Aortic smooth muscle cell (primary cell): ENCODE measurements at places on chromosomes 12 and 14. TPM values are rescaled to one million over a fixed set of nuclear protein-coding genes. Genes with fewer than 3 reads are reported as not detected.

PRPH gene
- 0.92 and 1.4 TPM in 2 replicates for total RNA-seq

MARCHF9 gene
- 5.8 and 6.6 TPM in 2 replicates for total RNA-seq

NRXN3 gene
- total RNA-seq, result under 0.01 TPM in 2 replicates

SUSD6 gene
- 5.3 and 8.0 TPM in 2 replicates for total RNA-seq

ADCY6 gene
- total RNA-seq, result 126 and 132 TPM in 2 replicates

TCL1B gene
- total RNA-seq, result not detected in 2 replicates

P2RX2 gene
- not detected in 2 replicates for total RNA-seq

DAO gene
- total RNA-seq, result not detected in 2 replicates

GLIPR1L1 gene
- not detected in 2 replicates for total RNA-seq

TSHR gene
- not detected in 2 replicates for total RNA-seq

ACRBP gene
- 0.13 and 0.25 TPM in 2 replicates for total RNA-seq

PGF gene
- 15.2 and 33.0 TPM in 2 replicates for total RNA-seq

GALNT8 gene
- total RNA-seq, result under 0.01 TPM in 1 of 2 replicates, not detected in the other

CHGA gene
- total RNA-seq, result not detected in 2 replicates

AKAP5 gene
- 0.26 and 0.31 TPM in 2 replicates for total RNA-seq

NT5DC3 gene
- total RNA-seq, result 6.2 and 7.5 TPM in 2 replicates

FLRT2 gene
- total RNA-seq, result 2.8 and 6.8 TPM in 2 replicates

KRT80 gene
- total RNA-seq, result 0.13 and 0.62 TPM in 2 replicates

KLHL33 gene
- 0.06 and 0.13 TPM in 2 replicates for total RNA-seq

C14orf132 gene
- 8.2 and 14.4 TPM in 2 replicates for total RNA-seq

AVPR1A gene
- not detected in 2 replicates for total RNA-seq

GPD1 gene
- 0.13 and 0.44 TPM in 2 replicates for total RNA-seq

PLCZ1 gene
- 0.06 and 0.13 TPM in 2 replicates for total RNA-seq

MAP4K5 gene
- 49.6 and 53.5 TPM in 2 replicates for total RNA-seq

CLEC4D gene
- total RNA-seq, result not detected in 2 replicates

KRT72 gene
- not detected in 2 replicates for total RNA-seq
